Psoas muscle (tissue), 8 donors: ENCODE measurements at places on chromosomes 7 and 10. TPM values are rescaled to one million over a fixed set of nuclear protein-coding genes. Genes with fewer than 3 reads are reported as not detected.

GRCh38 chr7:101869026-101869900, 51.8 kb downstream of the CUX1 start:
- H3K27me3 ChIP-seq, result no peaks in the 10 kb centered on the region
- peak overlapping the region; percentile 56 for H3K27ac ChIP-seq
- H3K36me3 ChIP-seq, result no peaks in the 10 kb centered on the region
- DNase-seq, result no peak
- H3K4me1 ChIP-seq, result peaks cover 52% of the 10 kb centered on the region

DNA sequence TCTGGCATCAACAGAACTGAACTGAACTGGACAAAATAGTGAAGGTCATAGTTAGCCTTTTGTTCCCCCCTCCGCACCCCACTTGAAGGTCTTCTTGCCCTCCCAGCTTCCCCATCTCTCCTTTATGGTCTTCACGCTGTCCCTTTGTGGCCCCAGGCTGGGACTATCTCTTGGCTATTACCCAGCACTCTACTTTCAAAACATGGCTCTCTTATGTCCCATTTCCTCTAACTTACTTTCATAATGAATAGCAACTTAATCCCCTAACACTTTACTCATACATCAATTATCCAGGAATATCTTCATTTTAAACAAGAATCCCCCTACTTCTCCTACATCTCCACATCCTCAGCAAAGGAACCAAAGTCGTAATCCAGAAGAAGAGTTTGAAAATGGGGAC, 135.3 kb upstream of the ITGB1 start:
- no peaks in the 10 kb centered on the region for H3K27me3 ChIP-seq
- no peaks in the 10 kb centered on the region for H3K4me1 ChIP-seq
- DNase-seq, result no peak
- no peak overlapping the region for H3K4me3 ChIP-seq
- H3K27ac ChIP-seq, result no peak overlapping the region

DNA sequence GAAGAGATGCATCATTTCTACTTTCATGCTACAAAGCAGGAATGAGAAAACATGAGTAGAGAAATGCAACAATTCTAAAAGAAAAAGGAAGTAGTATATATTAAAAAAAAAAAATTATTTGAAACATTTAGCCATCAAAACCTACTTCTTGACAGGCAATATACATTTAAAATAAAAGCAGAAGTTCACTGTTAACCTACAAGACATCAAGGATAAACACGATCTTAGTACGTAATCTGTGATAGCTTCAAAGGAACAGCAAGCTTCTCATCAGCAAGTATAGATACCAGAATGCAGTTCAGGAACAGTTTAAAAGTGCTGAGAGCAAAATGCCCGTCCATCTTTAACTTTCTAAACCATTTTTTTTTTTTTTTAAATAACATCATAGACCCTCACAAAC, 36.9 kb downstream of the MALSU1 start:
- H3K4me3 ChIP-seq, result no peak overlapping the region
- H3K27me3 ChIP-seq, result no peaks in the 10 kb centered on the region
- no peak for DNase-seq

GIMAP7 gene
- total RNA-seq, result 11.1 TPM
